Adrenal gland (tissue), 19 donors: ENCODE measurements at places on chromosomes 11 and 22.

DNA sequence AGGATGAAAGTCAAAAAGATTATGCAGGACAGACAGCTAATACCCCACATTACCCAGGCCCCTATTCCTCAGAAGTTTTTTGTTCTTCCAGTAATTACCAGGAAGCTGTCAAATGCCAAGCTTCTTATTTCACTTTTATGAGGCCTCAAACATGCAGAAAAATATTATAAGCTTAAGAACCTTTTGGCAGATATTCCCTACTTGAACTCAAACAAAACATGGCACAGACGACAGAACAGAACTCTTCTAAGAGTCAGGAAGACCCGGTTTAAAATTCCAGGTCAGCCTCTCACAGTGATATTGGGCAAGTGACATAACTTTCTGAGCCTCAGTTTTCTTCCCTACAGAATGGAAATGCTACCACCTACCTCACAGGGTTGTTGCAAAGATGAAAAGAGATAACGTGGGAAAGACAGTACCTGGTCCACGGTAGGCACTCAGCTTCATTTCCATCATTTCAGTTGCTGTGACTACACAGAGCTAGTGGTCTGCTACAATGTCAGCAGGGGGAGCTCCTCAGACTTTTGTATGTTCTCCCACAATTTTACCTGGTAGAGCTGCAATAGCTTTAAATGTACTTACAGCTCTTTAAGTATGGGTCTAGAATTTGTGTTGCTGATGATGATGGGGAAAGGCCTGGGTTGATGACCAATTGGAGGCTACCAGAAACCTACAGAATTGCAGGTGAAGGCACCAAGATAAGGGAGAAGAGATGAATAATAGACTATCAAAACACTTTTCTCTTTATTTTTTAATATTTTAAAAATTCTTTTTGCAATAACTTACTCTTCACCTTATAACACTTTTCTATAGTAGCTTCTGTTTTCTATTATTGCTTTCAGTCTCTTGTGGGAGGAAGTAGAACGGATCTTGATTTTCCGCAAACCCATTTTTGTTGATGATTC, 98.3 kb upstream of the CHRM4 start:
- DNase-seq, result no peak

GRCh38 chr11:62688491-62688890, 839 bp downstream of the LRRN4CL start:
- DNase-seq, result no peak

DNA sequence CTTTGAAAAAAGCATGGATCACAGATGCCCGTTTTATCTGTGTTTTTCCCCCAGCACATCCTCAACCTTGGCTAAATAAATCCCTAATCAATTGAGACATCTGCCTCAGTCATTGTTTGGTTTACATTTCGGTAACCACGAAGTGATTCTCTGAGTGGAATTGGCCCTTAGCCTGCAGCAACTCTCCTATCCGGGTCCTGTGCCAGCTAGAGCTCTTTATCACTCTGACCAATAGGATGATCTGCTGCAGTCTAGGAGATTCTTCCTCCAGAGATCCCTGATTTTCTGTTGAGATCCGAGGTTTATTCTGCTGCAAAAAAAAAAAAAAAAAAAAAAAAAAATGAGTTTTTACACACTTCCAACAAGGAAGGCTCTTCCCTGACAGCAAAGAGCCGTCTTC, 137.3 kb downstream of the KCNA4 start:
- DNase-seq, result no peak

- DNase-seq, result no peak
These were observed 1132.4 kb downstream of the BRD1 start for GRCh38 chr22:48695251-48695650.

DNA sequence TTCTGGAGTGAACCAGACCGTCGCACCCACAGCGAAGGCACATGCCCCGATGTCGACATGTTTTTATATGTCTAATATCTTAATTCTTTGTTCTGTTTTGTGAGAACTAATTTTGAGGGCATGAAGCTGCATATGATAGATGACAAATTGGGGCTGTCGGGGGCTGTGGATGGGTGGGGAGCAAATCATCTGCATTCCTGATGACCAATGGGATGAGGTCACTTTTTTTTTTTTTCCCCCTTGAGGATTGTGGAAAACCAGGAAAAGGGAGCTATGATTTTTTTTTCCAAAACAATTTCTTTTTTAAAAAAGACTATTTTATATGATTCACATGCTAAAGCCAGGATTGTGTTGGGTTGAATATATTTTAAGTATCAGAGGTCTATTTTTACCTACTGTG, 49.2 kb upstream of the OR4B1 start:
- DNase-seq, result no peak

DNA sequence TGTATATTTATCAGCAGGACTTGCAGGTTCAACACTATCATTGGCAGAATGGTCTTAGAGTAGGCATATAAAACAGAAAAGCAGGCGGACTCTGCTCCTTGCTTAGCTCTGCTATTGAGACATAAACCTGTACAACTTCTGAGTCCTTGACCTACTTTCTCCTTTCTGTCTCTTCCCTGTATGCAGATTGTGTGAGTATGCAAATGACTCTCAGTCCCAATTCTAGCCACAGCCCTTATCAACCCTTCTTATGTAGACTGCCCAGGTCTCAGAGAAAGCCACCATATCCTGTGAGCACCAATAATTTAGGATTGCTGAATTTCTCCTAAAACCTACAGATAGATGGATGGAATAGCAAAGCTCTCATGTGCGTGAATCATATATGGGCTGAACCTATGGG, 367.6 kb upstream of the DDI1 start:
- no peak for DNase-seq

GRCh38 chr11:118639899-118640298, 32.5 kb downstream of the PHLDB1 start:
- no peak for DNase-seq

GRCh38 chr11:120710354-120711131, 199.0 kb downstream of the GRIK4 start:
- DNase-seq, result no peak

DNA sequence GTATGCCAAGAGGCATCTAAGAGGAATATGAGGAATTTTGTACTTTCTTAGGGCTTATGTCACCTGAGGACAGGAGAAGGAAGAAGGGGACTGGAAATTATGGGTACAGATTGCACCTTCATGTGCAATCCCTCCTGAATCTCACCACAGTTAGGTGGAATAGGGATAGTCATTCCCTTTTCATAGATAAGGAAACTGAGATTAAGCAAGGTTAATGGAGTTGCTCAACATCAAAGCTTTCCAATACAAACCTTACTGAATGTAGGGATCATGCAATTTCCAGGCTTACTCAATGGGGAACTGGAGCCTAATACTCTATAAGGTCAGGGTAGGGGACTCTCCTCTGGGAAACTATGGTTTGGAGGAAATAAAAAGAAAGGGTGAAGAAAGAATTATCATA, 133.0 kb downstream of the C11orf87 start:
- DNase-seq, result no peak

- no peak for DNase-seq
These were observed 42.3 kb downstream of the ANKRD42 start for GRCh38 chr11:83235825-83236224.

DNA sequence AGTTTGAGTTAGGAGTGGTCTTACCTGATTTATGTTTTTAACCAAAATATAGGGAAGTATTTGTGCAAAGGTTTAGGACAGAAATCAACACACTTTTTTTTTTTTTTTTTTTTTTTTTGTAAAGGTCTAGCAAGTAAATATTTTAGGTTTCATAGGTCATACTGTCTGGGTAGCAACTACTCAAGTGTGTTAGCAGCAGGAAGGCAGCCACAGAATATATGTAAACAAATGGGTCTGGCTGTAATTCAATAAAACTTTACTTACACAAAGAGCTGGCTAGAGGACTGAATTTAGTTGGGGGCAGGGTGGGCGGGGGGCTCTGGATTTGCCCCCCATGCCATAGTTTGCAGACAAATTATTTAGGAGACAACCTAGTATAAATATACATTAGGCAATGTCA, 510.4 kb downstream of the NELL1 start:
- no peak for DNase-seq

DNA sequence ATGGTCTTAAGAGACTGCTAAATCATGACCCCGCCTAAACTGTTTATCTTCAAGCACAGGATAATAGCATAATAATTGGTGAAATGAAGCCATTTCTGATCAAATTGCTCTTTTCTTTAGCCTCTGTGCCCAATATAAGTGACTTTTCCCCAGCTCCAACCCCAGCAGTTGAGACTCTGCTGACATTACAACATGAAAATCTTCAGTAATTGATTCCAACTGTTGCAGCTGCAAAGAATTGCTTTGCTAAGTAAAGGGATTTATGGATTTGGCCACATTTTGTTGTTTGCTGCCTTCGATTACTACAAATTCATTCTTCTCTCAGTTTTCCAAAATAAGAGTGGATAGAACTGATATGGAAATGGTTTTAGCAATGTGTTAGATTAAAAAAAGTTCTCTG, 576.7 kb upstream of the LRRC4C start:
- DNase-seq, result no peak
